Esophagus squamous epithelium (tissue), 5 donors: ENCODE measurements at places on chromosomes 6 and 20. TPM values are rescaled to one million over a fixed set of nuclear protein-coding genes. Genes with fewer than 3 reads are reported as not detected.

FILIP1 gene
- total RNA-seq = 0.75 TPM

DNA sequence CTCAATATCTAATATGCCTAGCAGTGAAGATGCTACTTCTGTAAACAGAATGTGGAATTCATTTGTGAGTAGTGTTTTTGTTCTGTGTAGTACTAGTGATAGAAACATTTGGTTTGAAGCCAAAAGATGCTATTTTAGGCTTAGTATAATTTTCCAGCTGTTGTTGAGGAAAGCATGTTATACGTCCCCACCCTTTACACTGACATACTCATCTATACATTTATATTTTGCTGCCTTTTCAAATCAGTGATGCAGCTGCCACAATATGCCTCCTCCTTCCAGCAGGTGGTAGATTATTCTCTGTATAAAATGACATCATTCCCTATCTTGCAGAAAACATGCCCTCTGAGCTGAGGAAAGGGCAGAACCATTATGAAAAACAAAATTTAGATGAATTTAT lies 1217.6 kb upstream of the GJE1 start:
- H3K4me3 ChIP-seq = no peak overlapping the region
- no peaks in the 10 kb centered on the region for H3K36me3 ChIP-seq
- no peaks in the 10 kb centered on the region for H3K4me1 ChIP-seq
- H3K27ac ChIP-seq = no peak overlapping the region

GRCh38 chr6:165922309-165922794 lies 245.3 kb downstream of the TBXT start:
- H3K27me3 ChIP-seq = no peaks in the 10 kb centered on the region
- H3K4me3 ChIP-seq = no peak overlapping the region
- H3K36me3 ChIP-seq = no peaks in the 10 kb centered on the region
- H3K27ac ChIP-seq = no peak overlapping the region
- no peak for DNase-seq

DNA sequence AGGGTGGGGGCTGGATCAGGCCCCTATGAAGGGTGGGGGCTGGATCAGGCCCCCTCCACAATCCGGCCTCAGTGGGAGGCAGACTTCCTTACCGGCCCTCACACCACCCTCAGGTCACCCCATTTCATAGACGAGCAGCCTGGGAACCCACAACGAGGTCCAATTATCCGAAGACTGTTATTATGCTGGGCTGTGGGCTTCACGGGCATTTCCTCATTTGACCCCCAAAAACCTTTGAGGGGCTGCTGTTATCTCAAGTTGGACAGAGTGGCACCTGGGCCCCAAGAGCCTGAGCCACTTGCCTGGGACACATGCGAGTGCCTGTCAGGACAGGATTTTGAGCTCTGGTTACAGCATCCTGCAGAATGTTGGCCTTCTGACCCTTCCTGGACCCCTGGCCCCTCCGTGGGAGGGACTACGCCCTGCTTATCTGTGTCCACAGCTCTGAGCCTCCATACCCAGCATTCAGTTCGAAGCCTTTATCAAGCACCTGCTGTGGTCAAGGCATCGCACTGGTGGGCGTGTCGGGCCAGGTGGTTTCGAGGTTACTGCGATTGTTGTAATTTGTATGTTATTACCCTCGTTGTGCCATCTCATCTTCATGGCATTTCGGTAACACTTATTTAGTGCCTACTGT lies 34.5 kb upstream of the PCMTD2 start:
- H3K27me3 ChIP-seq = no peaks in the 10 kb centered on the region
- no peak overlapping the region for H3K4me3 ChIP-seq
- no peak overlapping the region for H3K27ac ChIP-seq
- H3K36me3 ChIP-seq = no peaks in the 10 kb centered on the region
- DNase-seq = no peak

GRCh38 chr6:54891536-54891935 lies 45.0 kb downstream of the FAM83B start:
- H3K4me3 ChIP-seq = no peak overlapping the region
- H3K27me3 ChIP-seq = no peaks in the 10 kb centered on the region
- DNase-seq = no peak
- H3K4me1 ChIP-seq = no peaks in the 10 kb centered on the region
